Nucleus accumbens (tissue), 56 donors: ENCODE measurements at places on chromosomes 11 and 22.

DNA sequence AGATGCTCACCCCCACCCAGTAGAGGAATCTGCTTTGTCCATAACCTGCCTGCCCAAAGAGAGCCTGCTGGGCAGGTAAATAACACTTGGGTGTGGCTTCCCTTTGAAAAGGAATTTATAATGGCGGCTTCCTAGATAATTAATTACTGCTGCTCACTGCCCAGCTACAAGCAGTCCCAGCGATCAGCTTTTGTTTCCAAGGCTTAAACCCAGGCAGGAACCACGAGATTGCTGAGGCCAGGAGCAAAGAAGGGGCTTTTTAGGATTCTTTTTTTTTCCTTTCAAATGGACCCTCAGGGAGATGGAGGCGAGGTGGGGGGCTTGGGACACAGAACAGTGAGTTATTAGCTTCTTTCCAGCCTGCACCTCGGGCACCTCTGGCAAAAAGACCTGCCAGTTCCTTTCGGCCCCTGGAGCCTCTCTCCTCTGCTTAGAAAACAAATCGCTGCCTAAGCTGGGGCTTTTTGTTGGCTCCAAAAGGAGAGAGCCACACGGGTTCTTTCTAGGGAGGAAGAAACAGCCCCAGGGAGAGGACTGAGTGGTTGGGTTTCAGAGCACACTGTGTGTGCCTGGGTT, 107.2 kb downstream of the TSPAN18 start:
- no peak for DNase-seq

DNA sequence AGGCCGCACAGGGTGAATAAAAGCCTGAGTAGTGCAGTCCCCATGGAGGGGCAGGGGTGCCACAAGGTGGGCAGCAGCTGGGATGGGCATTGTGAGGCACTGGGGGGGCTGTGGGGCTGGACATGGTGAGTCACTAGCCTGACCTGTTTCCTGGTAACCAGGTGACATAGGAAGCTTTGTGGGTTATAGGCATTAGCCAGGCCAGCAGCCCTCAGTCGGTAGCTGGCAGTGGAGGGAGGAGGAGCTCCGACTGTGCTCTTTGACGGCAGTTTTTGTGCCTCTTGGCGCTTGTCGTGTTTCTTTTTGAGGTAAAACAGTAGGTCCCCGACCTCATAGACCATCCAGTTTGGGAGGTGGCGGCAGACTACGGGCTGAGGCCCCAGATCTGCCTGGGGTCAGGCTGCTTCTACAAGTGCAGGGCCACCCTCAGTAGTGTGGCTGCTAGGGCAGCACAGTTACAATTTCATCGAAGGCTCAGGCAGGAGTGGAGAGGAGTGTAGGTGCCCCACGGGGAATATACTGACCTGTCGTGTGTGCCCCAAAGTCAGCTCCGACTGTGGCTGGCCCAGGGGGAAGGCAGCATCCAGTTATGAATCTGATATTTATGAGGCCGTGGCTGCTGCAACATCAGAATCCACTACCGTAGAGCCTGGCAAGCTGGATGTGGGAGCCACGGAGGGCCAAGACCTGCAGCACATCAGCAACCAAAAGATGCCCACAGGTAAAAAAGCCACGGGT, 107.7 kb downstream of the CRYBB2 start:
- DNase-seq, result no peak

GRCh38 chr11:65516135-65516968, 8.5 kb upstream of the SCYL1 start:
- no peak for DNase-seq

DNA sequence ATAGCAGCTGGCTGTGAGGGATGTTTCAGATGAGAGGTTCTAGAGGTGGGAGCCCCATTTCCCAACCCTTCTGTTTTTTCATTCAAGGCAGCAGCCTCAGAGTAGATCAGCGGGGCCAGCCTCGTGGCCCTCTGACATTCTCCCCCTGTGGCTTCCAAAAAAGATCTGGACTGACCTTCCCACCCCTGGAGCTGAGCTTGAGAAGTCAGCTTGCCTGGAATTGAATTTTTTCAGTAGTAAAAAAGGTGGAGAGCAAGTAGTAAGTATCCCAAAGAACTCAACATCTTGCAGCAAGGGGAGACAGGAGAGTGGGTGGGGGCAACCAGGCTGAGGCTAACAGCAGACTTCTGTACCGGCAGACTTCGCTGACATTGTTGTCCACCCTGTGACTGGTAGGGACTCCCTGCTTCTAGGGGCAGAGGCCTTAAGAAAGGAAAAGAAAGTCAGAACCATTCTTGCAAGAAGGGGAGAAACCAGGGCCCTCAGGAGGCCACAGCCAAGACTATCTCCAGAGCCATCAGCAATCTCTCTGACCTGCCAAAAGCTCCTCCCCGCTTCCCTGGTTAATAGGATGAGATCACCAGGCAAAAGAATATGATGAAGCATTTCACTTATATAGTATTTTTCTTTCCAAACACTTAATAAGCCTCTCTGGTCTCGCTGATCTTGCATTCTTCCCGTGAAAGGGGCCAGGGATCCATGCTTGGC, 2.0 kb upstream of the GRIK4 start:
- DNase-seq, result no peak

GRCh38 chr11:7291100-7291829, 39.6 kb downstream of the SYT9 start:
- no peak for DNase-seq

DNA sequence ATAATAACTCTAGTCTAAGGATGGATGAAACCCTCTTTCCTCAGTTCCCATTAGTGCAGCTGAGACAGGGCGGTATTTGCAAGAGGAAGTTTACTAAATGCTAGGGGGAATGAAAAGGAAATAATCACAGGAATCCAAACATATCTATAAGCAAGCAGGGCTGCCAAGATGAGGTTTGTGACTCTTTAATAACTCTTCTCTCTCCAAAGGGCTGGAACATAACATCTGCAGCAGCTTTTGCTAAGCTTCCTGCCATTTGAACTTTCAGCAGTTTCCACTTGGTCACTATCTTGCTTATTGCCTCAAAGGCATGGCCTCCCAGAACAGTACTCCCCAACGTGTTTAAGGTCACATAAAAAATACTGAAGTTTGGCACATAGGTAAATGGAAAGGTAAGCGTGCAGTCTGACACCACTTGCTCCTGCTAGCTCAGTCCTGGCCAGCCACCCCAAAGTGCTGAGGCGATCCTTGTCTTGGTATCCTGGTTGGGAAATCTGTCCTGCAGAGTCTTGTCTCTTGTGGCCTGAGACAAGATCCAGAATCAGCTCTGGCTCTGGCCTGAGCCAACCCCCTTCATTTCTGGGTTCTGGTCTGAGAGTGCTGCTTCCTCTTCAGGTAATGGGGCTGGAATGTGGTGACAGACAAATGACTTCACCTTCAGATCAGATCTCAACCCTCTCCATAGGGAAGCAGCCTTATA, 81.8 kb downstream of the KCNC1 start:
- no peak for DNase-seq

DNA sequence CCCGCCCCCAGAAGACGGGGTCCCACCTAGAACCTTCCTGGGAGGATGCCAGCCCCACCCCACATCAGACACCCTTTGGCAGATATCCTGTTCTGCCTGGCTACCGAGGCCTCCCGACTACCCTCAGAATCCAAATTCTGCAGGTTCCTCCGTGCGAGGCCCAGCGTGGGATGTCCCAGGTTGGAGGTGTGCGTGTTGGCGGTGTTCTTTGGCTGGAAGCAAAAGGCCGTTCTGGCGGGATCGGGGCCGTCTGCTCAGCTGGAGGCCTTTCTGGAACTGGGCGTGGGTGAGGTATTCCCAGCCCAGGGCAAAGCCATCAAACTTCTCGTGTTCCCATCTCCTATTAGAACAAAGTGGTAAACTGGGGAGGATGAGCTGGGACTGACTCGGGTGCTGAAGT, 32.6 kb downstream of the NUP50 start:
- DNase-seq, result no peak

DNA sequence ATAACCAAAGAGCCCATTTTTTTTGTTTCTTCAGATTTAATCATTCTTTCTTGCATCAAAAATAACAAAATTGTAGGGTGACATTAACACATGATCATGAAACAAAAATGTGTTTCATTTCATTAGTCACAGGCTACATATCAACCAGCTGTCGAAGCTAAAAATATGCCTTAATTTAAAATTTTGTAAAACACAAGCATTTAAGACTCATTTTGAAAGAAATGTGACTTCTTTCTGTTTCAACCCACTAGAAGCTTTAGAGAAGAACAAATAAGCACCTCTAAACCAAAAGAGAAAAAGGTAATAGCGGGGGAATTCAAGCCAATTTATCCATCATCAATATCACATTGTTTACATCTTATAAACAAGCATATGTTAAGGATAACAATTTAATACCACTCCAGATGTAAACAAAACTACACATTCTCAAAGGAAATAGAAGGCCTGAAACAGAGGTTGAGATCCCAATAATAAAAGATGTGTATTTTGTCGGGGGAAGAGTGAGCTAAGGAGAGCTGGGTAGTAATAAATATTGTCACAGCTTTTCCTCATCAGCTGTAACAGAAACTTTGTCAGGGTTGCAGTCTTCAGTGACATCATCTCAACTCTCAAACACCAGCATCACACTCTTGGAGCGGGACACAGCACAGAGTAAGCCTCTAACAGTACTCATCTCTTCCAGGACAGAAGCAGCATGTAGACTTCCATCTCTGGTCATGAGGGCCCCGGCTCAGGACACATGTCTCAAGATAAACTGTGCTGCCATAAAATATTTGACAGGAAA, 42.0 kb downstream of the ALG9 start:
- DNase-seq, result no peak

- no peak for DNase-seq
Observed at GRCh38 chr11:126868741-126869140, 131.8 kb downstream of the KIRREL3 start.

GRCh38 chr22:26143806-26144325, 25.4 kb upstream of the SEZ6L start:
- DNase-seq, result no peak
